ENCODE measurements at places on chromosomes 12 and 14.

DNA sequence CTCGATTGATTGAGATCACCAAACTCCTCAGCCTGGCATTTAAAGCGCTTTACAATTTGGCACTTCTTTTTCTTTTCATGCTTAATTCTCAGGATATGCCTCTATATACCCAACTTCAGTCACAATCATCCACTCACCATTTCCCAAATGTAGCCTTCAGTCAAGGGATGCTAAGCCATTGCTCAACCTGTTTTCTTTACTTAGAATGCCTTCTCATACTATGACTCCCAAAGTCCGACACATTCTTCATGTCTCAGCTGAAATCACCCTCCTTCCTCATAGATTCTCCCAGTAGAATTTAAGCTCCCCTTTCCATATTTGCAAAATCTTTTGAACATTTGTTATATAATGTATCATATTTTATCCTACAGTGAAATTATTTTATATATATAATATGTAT lies 467.0 kb downstream of the LRIG3 start:
- no peak for DNase-seq

GRCh38 chr12:92506460-92506859 lies 196.3 kb upstream of the PLEKHG7 start:
- peak; percentile 7 for DNase-seq

DNA sequence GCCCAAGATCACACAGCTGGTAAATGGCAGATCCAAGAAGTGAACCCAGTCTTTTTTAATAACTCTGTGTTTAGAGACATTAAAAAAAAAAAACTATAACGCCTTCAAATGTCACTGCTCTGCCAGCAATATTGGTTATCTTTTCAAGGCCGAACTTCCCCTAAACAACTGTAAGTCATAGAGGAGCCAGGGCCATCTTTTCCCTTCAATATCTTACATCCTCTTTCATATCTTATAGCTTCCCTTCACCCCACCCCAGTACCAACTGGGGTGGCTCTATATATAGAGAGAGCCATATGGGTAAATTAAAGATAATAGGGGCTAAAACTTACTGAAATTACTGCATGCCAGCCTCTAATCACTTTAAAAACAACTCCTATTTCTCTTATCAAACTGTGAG lies 100.2 kb downstream of the STAB2 start:
- DNase-seq = no peak

GRCh38 chr12:26878661-26879119 lies 45.7 kb upstream of the ITPR2 start:
- no peak for DNase-seq

DNA sequence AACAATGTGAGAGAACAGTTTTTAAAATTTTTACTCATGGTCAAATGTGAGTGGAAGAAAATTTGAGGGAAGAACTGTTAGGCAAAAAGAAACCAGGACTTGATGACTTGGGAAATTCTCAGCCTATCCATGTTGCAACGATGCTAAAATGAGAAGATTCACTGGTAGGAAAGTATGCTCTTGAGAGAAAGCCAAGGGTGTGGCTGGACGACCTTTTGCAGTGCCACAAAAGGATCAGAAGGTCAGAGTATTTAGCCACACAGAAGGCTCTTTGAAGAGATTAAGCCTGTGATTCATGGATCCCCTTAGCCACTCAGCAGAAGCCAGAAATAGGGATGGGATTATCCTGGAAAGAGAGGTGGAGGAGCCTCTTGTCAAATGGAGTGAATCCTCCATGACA lies 336.8 kb downstream of the LRIG3 start:
- peak; percentile 72 for DNase-seq

- DNase-seq = peak; percentile 88
These were observed 47.7 kb upstream of the PTPRO start for GRCh38 chr12:15274561-15274967.

DNA sequence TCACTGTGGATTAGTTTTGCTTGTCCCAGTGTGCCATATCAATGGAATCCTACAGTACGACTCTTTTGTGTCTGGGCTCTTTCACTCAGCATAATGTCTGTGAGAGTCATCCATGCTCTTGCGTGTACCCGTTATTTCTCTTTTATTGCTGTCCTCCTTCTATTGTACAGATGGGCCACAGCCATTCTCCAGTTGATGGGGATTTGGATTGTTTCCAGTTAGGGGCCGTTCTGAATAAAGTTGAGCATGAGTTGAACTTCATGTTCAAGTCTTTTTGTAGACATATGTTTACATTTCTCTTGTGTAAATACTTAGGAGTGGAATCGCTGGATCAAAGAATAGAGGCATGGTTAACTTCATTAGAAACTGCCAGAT lies 38.3 kb downstream of the MYO1H start:
- no peak for DNase-seq

- DNase-seq = peak; percentile 38
These were observed 1117.5 kb downstream of the AACS start for GRCh38 chr12:126182619-126183236.

DNA sequence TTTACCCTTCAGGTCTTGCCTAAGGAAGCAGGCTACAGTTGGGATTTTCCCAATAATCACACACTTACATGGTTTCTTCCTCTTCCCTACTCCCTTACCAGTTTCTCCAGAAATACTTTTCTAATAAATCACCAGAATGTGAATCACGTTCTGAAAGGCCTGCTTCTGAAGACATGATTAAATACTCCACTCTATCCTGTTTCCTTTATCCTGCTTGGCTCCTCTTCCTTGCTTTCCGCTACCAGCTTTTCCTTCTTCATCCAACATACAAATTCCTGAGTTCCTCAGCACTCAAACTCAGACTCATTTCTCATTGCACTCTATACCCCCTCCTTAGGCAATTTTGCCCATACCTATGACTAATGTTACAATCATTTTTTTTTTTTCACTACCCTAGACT lies 118.3 kb downstream of the MGAT4C start:
- DNase-seq = peak; percentile 84

- DNase-seq = peak; percentile 25
These were observed 33.9 kb upstream of the LIMA1 start for GRCh38 chr12:50317203-50317602.

- DNase-seq = peak; percentile 33
These were observed 16.7 kb upstream of the TMEM106C start for GRCh38 chr12:47946413-47947323.

DNA sequence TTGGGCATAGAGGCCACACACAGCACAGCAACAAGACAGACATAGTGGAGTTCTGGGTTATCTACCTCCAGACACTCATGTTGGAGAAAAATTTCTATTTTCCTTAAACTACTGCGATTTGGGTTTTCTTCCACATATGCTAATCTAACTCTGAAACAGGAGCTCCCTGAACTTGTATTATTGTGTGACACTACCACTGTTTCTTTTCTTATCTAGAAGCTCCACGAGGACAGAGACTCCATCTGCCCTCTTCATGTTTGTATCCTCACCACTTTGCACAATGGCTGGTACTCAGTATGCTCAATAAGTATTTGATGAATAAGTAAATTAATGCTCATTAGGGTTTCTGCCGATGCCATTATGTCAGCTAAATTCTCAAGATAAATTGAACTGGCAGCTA lies 218.6 kb downstream of the PAX9 start:
- no peak for DNase-seq

DNA sequence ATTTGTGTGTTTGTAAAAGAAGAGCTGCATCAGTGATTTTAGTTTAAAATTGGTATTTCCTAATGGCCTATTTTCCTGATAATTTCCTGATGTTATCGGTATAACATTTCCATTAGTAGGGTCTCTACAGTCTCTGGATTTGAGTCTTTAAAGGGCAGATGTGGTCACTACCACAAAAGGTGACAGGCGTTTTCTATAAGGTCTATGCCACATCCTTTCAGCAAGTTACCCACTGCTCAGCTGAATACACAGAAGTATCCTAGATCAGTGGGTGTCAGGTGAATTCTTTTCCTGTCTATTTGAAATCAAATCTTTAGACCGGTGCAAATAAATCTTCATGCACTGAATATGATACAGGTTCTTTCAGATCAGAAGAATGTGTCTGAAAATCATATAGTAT lies 90.2 kb downstream of the LIN7A start:
- DNase-seq = no peak

DNA sequence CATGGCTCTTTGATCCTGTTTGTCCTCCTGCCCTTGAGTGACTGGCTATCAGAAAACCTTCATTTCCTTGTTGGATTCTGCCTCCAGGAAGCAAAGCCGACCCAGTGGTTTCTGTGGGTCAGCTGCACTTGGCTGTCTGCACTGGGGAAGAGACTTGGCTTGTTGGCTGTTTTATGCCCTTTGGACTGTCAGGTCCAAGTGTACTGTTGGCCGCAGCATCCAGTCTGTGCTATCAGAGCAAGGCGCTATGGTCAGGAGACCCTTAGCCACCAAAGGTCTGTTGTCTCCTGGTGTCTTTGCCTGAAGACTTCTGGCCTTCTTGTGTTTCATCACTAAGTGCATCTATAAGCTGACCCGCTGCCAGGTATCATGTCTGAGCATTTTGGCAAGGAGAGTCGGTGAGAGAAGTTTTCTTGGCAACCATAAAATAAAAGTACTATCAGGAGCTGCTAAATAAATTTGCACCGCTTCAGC lies 177.4 kb upstream of the HIF1A start:
- no peak for DNase-seq

- peak; percentile 2 for DNase-seq
These were observed 216.9 kb downstream of the NTF3 start for GRCh38 chr12:5648692-5649359.

- DNase-seq = no peak
These were observed 19.0 kb upstream of the CLEC2A start for GRCh38 chr12:9951026-9951675.

- peak; percentile 60 for DNase-seq
These were observed 109.7 kb downstream of the TMTC3 start for GRCh38 chr12:88251798-88252197.

DNA sequence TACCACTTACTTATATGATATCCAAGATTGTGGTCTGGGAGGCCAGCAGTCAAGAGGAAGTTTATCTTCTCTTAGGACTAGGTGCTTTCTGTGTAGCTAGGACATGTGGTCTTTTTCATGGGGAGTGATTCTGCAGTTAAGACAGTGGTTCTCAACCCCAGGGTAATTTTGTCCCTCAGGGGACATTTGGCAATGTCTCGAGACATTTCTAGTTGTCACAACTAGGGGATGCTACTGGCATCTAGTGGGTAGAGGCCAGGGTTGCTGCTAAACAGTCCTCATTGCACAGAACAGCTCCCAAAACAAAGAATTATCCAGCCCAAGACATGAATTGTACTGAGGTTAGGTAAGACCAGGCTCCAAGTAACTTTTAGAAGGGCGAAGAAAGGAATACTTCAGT lies 20.0 kb downstream of the AMDHD1 start:
- DNase-seq = no peak

DNA sequence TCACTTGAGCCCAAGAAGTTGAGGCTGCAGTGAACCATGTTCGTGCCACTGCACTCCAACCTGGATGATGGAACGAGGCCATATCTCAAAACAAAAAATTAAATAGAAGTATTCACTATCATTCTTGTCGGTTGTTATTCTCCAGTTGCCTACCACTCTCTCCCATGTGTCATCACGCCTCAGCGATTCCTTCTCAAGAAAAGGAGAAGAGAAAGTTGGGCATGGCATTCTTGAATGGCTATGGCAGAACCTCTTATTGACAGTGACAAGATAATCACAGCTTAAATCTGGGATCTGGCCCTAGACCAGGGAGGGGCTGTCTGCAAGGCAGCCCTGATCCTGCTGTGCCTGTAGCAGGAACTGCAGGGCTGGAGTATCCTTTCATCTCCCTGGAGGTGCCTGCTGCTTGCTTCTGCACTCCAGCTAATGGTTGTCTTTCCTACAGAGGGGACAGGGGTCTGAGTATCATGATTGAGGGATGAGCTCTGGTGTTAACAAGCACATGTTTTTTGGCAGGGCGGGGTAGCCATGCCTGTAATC lies 12.8 kb upstream of the MLEC start:
- DNase-seq = no peak

DNA sequence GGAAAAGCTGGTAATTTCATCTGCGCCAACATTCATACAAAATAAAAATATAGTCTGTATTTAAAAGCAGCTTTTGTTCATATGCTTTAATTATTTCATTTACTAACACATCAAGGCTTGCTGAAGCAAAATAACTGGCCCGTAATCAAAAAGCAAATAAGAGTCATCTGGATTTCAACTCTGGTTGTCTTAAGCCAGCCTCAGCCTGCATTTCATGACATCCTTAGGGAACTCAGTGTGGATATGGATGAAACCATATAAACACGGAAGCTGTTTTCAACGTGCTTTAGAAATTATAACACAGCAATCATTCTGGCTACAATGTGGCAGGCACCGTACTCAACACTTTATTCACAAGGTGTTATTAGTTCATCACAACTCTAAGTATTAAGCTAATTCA lies 852 bp downstream of the COX16 start:
- DNase-seq = peak; percentile 35

DNA sequence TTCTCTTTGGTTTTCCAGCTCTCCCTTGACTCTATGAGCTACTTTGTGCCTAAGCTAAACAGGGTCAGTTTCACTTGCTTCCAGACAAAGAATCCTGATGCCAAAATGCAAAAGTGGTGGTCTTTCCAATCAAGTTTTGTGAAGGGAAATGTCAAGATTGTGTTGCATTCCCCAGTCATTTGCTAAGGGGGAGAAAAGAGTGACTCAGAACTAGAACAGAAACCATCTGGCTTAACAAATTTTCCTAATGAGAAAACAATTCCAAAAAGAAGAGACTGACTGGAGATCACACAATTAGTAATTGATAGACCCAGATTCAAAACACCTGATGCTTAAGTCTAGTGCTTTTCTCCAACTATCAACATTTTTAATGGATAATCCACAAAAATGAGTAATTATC lies 235.1 kb upstream of the DIO2 start:
- peak; percentile 15 for DNase-seq

GRCh38 chr12:92899386-92900001 lies 29.6 kb downstream of the EEA1 start:
- peak; percentile 100 for DNase-seq

GRCh38 chr12:52741375-52742195 lies 35.6 kb downstream of the KRT76 start:
- DNase-seq = peak; percentile 43

- DNase-seq = no peak
These were observed 27.7 kb downstream of the DAD1 start for GRCh38 chr14:22561366-22561660.

- peak; percentile 75 for DNase-seq
These were observed 15.5 kb upstream of the MLXIP start for GRCh38 chr12:122062832-122063693.

DNA sequence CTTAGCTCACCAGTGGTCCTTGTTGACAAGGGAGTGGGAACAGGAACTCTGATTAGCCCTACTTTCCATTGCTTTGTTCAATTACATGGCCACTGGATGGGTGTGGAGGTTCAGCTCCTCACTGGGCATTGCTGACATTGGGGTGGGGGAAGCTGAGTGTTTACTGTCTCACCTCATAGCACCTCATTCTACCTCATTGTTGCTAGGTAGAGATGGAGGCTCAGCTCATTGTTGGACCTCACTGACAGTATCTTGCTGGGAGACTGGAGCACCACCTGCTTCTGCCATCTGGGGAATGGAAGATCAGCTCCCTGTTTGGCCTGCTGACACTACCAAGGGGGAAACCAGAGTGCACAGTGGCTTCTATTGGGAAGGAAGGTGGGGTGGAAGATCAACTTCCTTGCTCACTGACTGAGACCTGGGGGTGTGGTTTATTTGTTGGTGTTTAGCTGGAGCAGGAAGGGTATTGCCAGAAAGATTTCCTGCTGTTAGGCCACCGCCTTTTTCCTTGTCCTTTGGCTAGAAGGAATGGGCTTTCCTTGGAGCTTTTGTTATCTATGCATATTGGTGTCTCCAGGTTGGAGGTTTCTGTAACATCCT lies 1.3 kb upstream of the OR4E2 start:
- no peak for DNase-seq

- no peak for DNase-seq
These were observed 248.0 kb downstream of the PDZRN4 start for GRCh38 chr12:41436076-41436475.

All from fibroblast of mammary gland (primary cell).